HT1080 (cell line): ENCODE measurements at places on chromosomes 1 and 21.

DNA sequence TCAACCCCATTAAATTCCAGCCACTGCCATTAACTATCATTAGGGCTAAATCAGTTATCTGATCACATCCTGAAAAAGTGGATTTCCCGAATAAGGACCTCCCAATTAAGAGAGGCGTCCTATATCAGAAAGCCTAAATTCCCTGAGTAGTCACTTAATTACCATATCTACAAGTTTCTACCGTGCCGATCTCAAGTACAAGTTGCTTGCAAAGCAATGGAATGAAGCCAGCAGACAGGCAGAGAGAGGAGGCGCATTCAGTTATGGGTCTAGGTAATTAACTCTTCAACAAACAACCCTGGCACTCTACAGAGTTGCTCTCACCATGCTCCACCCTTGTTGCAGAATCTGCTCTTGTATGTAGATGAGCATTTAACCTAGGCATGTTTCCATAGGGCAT, 494.6 kb upstream of the RUNX1 start:
- no peak for DNase-seq

DNA sequence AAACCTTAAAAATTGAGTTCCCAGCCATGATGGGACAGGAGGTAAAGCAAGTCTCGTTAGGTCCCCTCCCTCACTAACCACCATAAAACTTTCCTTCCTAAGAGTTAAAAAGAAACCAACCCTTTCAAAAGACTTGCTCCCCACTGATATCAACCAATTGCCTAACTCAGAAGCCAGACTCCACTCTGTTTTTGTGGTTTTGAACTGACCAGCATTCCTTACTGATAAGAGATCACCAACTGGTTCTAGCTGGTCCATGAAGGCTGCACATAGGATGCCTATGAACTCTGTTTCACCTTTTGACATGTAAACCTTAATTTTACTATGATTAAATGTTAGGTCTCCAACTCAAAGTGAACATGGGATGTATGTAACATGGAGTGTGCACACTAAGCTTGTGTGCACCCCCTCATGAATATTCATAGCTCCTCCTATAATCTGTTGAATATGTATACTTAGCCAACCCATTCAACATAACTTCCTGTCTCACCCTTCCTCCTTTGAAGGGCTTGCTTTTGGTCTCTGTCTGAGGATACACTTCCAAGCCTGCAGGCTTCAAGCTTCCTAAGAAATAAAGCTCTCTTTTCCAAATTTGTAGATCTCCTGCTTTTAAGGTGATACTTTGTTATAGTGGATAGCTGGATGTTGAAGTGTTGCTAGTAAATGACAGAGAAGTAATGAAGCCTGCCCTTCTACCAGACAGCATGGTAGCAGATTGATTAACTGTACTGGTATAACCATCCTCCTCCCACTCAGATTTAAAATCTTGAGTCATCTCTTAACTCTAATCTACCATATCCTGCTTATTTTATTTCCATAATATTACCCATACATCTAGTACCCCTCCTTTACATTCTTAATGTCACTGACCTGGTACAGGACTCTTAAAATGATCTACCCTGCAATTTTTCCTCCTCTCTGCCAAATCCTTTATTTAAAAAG, 95.6 kb downstream of the ZNF644 start:
- DNase-seq = peak; percentile 65

DNA sequence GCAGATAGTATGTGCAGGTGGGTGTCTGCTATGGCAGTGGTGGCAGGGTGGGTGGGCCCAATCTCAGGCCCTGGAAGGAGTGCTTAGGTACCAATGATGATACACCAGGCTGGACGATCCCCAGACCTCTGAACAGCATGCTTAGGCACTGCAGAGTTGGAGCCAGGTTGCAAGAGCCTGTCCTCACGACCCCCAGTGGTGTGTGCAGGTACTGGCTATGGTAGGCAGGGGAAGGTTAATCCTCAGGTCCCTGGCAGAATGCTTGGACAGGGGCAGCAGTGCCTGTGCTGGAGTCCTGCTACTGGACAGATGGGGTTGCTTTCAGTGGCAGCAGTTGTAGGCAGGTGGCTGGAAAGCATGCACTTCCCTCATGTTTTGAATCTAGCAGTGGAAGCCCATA, 100.5 kb upstream of the NEK7 start:
- peak; percentile 5 for DNase-seq

DNA sequence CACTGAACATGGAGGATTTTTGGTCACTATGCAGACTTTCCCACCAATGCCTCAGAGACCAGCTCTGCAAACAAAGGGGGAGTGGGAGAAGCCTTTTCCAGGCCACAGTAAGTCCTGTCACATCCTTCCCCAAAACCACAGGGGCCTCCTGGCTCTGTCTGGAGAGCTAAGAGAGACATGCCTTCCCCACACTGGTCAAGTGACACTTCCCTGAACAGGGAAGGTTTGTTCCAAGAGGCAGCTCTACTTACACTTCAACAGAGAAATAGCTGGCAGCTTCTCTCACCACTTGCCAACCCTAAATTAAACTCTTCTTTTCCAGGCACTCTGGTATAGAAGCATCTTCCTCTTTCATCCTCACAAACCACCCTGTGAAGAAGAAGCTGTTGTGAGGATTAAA, 39.7 kb downstream of the EDN2 start:
- DNase-seq = no peak

DNA sequence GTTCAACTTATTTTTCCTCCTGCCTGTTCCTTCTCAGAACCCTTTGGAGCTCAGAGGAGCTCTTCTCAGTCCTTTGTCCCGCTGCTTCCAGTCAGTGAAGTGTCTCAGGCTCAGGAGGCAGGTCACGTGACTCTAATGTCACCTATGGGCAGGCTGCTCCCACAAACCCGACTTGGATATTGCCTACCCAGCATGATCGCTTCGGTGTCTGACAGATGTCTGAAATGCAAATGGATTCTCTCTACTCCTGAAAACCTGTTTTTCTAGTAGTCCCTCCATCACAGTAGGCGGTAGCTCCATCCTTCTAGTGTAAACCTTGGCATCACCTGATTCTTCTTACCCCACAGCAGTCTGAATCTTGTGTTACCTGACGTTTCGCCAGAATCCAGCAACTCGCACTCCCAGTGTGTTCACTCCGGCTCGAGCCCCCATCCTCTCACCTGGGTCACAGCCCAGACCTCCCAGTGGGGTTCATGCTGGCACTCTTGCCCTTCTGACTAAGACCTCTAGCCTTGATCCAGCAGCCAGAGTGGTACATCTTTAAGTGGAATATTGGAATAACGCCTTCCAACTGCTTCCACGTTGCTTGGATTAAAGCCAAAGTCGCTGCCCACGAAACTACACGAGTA, 5.4 kb downstream of the PADI6 start:
- no peak for DNase-seq

DNA sequence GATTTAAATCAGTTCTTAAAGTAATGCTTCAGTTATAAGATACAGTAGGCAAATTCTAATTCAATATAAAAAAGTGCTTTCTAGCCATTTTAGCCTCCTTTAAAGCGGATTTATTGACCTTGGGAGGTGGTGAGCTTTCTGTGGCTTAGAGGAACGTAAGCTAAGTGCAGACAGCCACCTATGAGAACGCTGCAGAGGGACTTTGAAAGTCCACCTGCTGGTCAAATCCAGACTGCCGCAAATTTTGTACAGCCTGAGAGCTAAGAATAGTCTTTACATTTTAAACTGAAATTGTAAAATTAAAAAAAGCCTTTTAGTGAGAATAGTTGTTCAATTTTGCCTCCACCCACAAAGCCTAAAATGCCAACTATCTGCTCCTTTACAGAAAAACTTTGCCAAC, 67.0 kb upstream of the SSX2IP start:
- DNase-seq = no peak

DNA sequence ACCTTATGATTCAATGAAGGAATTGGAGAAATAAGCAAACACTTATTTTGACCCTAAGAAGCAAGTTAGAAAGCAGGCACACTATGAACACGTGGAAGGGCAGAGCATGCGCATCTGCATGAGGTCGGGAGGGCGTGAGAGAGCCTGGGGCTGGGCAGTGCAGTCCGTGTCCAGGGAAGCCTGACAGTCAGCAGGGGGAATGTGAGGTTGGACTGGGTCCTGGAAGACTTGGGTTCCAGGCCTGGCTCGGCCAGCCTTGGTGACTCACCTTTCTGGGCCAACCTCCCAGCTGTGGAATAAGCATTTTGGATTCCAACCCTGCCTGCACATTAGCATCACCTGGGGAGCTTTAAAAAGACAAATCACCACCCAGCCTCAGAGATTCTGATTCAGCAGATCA, 26.6 kb upstream of the LMX1A start:
- peak; percentile 11 for DNase-seq

- peak; percentile 4 for DNase-seq
Observed at GRCh38 chr1:66613187-66613586, 79.2 kb downstream of the SGIP1 start.

DNA sequence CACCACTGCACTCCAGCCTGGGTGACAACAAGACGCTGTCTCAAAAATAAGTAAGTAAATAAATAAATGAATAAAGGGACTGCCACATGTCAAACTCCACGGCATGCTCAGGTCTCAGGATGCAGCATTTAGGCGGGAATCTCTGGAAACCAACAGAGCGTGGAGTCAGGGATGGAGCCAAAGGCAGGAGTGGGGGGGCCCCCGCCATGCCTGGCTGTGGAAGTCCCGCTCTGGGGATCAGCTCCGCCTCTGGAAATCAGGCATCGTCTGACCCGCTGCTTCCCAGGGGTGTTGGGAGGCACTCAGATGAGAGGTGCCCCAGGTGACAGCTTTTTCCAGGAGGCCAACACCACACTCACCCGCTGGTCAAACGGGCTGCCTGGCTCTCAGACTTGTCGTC, 20.2 kb downstream of the KIF17 start:
- DNase-seq = no peak

DNA sequence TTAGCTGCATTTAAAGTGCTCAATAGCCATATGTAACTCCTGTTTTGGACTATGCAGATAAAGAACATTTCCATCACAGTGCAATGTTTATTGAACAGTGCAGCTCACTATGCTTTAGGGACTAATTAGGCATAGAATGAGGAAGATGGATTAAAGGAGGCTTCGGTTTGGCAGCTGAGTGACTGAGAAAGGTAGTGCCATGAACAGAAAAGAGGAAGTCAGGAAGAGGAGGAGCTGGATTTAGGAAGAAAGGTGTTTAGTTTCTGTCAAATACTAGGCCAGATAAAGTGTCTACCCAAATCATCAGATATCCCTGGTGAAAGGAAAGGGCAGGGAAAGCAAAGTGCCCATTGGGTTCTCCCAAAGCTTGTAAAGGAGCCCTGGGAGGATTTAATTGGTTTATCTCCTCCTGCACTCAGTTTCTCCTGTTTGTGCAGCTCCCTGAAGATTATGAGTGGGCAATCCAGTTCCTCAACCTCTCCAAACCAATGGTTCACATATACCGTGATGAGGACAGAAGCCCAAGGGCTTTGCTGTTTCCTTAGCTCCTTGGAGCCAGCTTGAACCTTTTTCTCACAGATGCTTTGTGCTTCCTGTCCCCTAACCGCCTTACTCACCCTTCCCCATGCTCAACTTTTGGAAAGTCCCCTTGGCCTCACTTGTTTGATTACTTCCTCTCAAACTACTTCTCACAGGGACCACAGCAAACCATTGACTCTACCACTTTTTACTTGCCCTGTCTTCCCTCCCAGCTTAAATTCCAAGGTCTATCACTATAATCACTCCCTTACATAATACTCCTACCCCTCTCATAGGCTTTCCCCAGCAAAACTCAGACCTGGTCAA, 3.5 kb upstream of the RAP1A start:
- no peak for DNase-seq

DNA sequence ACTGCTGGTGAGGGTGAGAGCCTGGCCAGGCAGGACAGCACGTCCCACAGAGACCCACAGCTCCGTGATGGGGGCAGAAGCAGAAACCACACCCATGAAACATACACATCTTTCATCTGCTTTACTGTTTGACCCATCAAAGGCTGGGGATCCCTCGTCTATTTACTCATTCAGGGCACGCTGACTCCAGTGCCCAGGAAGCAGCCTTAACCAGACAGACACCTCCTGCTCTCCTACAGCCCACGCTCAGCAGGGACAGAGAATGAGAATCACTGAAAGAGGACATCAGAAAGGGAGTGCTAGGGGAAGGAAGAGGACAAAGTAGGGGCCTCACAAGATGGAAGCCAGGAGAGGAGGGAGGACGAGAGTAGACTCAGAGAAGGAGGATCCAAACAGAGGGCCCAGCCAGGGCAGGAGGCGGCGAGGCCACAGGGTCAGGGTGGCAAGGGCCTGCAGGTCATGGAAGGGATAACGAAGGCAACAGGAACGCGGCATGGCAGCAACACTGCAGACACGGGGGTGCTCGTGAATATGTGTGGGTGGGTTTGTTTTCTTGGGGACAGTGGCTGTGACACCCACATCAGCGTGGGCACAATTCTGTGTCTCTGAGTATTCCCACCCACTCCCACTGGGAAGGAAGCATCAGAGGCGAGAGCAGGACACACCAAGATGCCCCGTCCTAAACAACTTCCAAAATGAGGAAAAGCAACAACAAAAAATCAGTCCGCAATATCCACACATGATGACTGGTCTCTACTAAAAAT, 15.4 kb upstream of the NADK start:
- DNase-seq = no peak

DNA sequence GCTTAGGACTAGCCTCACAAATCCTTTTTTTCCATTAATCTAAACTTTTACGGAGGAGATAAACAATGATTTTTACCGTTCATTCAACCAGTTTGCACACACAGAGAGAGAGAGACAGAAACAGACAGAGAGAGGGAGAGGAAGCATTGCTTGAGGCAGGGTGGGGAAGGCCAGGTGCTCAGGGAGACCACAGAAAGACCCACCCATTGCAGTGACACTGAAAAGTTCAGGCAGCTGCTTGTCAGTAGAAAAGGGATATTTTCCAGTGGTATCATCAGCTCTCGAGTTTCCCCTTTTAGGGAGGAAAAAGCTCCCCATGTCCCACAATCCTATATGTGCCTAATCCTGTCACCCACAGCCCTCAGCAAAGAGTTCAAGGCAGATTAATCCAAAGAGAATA, 27.2 kb downstream of the TCP10L start:
- no peak for DNase-seq

- DNase-seq = no peak
Observed at GRCh38 chr1:244444854-244445253, 6.9 kb downstream of the ADSS2 start.

GRCh38 chr21:43743947-43744346, 25.0 kb downstream of the PDXK start:
- DNase-seq = no peak

DNA sequence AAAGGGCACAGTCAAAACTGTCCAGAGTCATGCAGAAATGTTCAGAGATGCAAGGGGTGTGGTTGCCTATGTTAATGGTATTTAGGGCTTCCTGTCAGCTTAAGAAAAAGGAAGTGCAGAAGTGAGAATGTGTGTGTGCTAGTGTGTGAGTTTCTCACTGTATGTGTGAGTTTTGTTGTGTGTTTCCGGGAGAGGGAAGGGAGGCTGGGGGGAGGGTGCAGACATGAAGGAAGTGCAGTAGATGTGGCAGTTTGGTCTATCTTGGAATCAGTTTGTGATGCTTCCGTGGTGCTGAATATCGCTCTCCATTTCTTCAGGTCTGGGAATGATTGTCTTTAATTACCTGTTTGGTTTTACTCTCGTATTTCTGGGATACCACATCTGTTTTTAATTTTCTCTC, 16.5 kb upstream of the ATP6V1G3 start:
- no peak for DNase-seq
